Suprapubic skin (tissue), 4 donors: ENCODE measurements at places on chromosomes 6 and 20.

DNA sequence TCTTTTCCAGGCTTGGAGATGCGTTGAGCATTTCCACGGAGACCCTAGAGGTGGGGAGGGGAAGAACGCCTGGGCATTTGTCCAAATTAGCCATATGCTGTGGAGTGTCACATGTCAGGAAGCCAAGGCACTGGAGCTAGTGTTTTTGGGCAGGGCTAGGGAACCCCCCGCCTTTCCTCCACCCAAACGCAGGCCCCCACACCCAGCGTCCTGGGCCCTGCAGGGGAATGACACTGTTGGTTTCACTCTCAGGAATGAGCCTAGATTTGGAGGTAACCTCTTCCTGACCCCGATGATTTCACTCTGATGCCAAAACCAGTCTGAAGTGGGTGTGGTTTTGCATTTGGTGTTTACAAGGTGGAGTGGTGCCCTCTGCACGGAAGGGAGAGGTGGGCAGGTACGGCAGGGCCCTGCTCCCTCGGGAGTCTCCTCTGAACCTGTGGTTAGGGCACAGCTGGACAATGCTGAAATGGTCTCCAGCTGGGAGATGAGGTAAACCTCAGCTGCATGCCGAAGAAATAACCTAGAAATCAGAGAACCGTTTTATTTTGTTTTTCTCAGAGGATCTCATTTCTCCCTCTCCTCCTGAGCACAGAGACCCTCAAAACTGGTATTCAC lies 29.5 kb downstream of the MTHFD1L start:
- no peak for DNase-seq

DNA sequence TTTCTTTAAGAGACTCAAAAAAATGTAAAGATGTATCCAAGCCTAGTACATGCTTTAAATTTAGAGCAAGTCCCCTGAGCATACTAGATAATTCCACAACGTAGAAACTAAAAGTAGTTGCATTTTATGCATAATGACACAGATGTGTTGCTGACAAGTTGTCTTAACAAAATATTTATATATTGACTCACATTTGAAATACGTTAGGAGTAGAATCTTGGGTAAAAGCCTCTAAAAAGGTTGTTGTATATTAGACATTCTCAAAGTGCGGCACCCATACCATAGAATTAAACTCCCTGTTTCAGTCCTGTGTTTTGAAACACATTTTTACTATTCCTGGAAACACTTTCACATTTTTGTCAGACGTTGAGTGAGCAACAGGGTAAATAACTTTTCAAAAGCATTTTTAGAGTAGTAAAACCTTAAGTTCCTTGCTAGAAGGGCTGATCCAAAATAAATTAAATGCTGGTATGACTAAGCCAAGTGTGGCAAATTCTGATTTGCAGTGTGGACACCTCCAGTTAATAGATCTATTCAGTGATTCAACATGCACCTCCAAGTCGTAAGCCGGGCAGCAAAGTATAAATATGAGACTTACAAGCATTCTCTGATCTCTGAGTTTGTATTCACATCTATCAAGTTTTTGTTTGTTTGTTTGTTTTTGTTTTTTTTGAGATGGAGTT lies 97.5 kb downstream of the GMDS start:
- no peak for DNase-seq

DNA sequence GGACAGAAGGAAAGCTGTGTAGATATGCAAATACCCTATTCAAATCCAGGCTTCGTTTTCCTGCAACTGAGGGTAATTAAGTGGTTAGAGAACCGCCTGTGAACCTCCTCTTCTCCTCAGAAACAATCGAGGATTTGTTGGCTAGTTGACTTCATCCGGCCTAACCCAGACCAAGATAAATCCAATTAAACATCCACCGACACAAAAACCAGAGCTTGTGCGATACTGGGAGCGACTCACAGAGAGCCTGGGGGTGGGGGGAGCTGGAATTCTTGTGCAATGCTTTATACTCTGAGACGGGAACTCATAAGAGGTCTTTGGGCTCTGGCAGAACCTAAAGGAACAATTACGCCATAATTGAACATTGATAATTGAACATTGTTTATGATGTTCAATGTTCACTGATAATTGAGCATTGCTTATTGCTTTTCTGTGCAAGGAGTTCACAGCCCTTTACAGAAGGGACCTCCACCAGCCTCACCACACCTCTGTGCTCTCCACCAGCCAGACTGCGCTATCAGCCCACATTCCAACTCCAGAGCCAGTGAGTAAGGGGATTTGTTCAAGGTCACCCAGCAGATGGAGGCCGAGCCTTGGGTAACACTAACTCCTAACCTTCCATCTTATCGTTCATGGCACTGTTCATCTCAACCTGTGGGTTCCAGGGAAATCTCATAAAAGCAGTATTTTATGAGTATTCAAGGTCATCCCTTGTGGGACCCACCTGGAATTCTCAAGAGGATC lies 429.6 kb upstream of the JARID2 start:
- DNase-seq, result no peak

GRCh38 chr6:41546475-41546865 lies 289 bp downstream of the FOXP4 start:
- no peak for DNase-seq

- no peak for DNase-seq
Observed at GRCh38 chr6:134741200-134741536, 208.7 kb downstream of the ALDH8A1 start.

GRCh38 chr6:170188571-170189001 lies 102.3 kb downstream of the DLL1 start:
- no peak for DNase-seq

GRCh38 chr6:37204014-37204751 lies 34.2 kb downstream of the PIM1 start:
- peak; percentile 24 for DNase-seq

- DNase-seq, result peak; percentile 37
Observed at GRCh38 chr20:17882834-17883591, 85.6 kb downstream of the SNX5 start.

GRCh38 chr6:125533710-125534397 lies 215.6 kb upstream of the HEY2 start:
- DNase-seq, result no peak

DNA sequence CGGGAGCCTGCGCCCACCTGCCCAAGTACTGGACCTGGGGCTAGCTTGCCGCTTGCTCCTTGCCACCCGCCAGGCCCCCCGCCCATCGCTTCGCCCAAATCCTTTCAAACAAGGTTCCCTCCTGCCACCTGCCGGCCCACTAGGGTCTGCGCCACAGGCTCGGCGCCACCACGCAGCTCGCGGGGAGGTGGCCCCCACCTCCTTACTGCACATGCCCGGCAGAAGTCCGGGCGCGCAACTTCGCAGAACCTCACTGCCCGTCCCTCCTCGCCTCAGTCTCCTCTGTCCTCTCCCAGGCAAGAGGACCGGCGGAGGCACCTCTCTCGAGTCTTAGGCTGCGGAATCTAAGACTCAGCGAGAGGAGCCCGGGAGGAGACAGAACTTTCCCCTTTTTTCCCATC lies 11.2 kb downstream of the GNAS-AS1 start:
- DNase-seq, result no peak

DNA sequence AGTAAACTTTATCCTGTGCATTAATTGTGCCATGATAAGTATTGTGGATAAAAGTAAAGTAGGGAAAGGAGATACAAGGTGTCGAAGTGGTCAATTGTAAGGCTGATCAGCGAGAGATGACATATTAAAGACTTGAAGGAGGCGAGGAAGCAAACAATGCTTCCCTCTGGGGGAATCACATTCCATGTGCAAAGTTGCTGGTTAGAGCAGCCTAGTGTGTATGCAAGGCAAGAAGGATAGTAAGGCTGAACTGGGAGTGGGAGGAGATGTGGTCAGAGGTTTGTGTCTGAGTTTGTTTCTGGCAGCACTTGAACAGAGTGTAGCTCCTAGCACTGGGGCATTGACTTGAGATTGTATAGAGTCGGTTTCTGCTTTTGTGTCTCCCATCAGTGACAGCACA lies 122.9 kb downstream of the SLC35F1 start:
- no peak for DNase-seq

DNA sequence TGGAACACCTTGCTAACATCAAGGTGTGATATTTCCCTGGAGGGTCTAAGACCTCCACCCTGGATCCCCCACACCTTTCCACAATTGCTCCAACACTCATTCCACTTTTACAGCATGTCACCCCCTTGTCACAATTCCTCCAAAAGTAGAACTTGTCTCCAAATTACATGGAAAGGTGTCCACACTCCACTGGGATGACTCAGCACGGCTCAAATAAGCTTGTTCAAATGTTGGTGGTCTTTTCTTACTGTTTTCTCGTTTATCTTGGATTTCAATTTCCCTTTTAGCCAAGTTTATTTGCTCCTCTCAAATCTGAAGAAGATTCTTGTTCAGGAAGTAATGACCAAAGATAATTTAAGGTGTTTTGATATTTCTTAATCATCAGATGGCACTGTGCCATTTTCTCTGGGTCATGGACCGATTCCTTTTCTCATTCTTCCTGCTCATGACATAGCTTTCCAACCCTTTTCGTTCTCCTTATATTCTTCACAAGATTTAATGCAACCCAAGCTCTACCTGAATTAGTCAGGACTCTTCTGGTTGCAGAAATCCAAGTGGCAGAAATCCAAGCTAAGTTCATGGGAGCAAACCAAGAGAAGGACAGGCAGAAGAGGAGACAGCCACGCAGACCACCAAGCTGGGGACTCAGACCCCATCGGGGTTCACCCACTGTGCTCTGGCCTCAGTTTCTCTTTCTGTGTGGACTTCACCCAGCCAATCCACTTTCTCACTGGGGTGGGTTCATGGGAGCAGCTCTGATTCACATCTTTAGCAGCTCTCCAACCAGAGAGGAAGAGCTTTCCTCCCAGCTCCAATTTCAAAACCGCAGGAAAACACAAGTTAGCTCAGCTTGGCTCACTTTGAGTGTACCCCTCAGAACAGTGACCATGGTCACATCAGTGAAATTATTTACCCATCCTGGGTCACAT lies 110.5 kb upstream of the CDYL start:
- DNase-seq, result no peak

DNA sequence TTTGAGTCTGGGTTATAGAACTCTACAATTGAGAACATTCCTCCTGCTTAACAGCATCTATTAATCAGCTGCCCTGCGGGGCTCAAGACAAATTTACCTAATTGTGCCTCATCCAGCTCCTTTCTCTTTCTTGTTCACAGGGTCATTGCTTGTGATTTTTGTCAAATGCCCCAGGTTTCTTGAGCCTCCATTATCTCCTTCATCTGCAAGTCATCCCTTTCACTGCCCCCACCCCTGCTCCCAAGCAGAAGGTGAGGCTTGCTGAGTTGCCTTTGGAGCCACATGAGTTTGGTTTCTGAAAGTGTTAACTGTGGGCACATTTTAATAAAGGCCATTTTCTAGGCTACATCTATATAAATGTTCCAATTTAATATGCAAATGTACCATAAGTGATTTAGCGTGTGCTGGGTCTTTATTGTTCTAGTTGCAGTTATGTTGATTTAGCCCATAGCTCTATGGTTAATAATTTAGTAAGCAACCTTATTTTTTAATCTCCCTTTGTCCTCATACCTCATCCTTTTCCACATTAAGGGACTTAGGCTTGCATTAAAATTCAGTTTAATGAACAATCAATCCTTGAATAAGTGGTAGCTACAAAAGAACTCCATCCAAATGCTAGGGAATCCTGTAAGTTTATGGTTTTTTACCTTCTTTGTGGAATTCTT lies 56.1 kb downstream of the VSTM2L start:
- peak; percentile 4 for DNase-seq

- no peak for DNase-seq
Observed at GRCh38 chr6:15021074-15021473, 224.8 kb upstream of the JARID2 start.

- DNase-seq, result no peak
Observed at GRCh38 chr20:5364136-5364821, 47.5 kb upstream of the PROKR2 start.

GRCh38 chr6:138814179-138814834 lies 18.4 kb downstream of the ECT2L start:
- no peak for DNase-seq

DNA sequence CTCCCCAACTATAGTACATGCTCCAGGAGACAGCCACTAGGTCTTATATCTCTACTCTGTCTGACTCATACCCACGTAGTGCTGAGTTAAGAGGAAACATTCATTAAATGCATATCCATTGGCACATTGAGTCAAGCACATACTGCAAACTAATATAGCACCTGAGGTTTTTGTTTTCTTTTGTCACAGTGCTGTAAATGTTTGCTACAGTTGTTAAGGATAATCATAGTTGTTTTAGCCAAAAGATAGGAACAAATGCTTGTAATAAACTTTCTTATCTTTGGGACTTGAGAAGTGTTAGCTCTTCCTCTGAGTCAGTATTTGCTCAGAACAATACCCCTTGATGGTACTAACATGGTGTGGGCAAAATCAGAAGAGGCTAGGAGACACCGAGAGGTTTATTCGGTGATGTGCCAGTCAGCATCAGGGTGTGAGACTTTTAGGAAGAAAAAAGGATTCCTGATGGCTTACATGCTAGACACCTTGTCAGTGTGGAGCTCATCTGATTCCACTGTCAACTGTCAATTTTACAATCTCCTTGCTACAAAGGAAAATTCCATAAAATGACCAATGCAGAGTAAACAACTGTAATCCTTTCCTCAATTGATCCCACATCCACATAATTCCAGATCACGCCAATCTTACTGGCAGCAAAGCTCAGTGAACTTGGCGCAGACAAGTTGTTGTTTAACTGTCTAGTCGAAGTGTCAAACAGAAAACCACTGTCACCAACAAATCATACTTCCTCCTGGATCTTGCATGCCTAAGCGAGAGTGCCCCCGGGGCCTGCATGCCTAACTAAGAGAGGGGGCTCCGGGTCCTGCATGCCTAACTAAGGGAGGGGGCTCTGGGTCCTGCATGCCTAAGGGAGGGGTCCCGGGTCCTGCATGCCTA lies 36.1 kb downstream of the ELOVL2 start:
- no peak for DNase-seq

GRCh38 chr6:168190646-168191443 lies 111.8 kb upstream of the FRMD1 start:
- DNase-seq, result no peak

GRCh38 chr6:107727096-107727757 lies 96.9 kb downstream of the SCML4 start:
- DNase-seq, result no peak

- peak; percentile 79 for DNase-seq
Observed at GRCh38 chr6:2764610-2765165, 505 bp upstream of the WRNIP1 start.

DNA sequence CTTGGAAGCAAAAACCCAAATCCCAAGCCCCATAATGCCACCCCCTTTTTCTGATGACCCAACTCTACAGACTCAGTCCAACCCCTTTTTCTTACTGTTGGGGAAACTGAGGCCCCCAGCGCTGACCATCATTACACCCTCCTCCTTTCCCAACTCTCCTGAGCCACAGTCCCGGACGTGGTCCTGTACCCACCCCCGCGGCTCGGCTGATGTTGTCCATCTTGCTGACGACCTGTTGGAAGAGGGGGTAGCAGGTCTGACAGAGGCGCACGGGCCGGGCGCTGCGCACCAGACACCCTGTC lies 533 bp downstream of the OSTM1 start:
- DNase-seq, result no peak

- no peak for DNase-seq
Observed at GRCh38 chr6:163720005-163720404, 305.5 kb downstream of the QKI start.

GRCh38 chr20:20452254-20452676 lies 84.4 kb downstream of the INSM1 start:
- DNase-seq, result peak; percentile 71
